ENCODE measurements at places on chromosomes 3 and 15.

GRCh38 chr3:78689378-78689777, 1078.4 kb downstream of the ROBO1 start:
- no peak for DNase-seq

DNA sequence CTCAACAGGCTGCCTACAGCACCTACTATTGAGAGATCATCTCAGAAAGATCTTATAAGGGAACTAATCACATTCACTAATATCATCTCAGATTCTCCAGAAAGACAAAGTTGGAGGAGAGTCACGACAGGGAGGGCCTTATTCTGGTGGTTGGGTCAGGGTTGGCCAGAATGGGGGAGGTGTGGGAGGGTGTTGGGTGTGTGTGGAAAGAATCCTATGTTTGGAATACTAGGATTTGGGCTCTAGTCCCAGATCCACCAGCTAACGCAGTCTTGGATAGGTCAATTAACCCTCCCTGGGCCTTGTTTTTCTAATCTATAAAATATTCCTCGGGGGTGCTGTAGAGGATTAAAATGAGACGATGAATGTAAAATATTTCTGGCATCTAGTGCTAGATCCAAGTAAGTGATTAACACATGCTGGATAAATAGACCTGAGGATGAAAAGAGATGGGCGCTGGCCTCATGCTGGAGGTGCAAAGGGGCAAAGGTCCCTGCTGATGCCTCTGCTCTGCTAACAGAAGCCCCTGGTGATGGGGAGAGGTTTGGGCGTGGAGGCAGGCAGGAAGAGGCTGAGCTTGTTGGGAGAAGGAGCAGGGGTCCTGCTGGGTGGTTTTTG, 67.6 kb upstream of the ETV5 start:
- no peak for DNase-seq

- DNase-seq, result no peak
Observed at GRCh38 chr3:46901061-46901460, 23.5 kb downstream of the PTH1R start.

GRCh38 chr3:78506581-78507195, 1261.1 kb downstream of the ROBO1 start:
- peak; percentile 50 for DNase-seq

- peak; percentile 66 for DNase-seq
Observed at GRCh38 chr15:99409097-99409473, 156.7 kb upstream of the MEF2A start.

GRCh38 chr15:78456426-78456825, 18.4 kb downstream of the IREB2 start:
- DNase-seq, result no peak
